ENCODE measurements at places on chromosomes 12 and 14. TPM values are rescaled to one million over a fixed set of nuclear protein-coding genes. Genes with fewer than 3 reads are reported as not detected.

- no peaks in the 10 kb centered on the region for H3K27me3 ChIP-seq
- no peak overlapping the region for H3K4me3 ChIP-seq
- H3K4me1 ChIP-seq: no peaks in the 10 kb centered on the region
Observed at GRCh38 chr12:123034022-123034541, 53.6 kb downstream of the ARL6IP4 start.

The CAPZA3 gene
- 0.28 TPM for total RNA-seq

GRCh38 chr12:107241411-107241810 is 148.1 kb upstream of the CRY1 start:
- H3K4me3 ChIP-seq: no peak overlapping the region
- H3K27ac ChIP-seq: no peak overlapping the region
- H3K27me3 ChIP-seq: peaks cover 11% of the 10 kb centered on the region
- no peak for DNase-seq
- no peaks in the 10 kb centered on the region for H3K36me3 ChIP-seq
- no peaks in the 10 kb centered on the region for H3K4me1 ChIP-seq

DNA sequence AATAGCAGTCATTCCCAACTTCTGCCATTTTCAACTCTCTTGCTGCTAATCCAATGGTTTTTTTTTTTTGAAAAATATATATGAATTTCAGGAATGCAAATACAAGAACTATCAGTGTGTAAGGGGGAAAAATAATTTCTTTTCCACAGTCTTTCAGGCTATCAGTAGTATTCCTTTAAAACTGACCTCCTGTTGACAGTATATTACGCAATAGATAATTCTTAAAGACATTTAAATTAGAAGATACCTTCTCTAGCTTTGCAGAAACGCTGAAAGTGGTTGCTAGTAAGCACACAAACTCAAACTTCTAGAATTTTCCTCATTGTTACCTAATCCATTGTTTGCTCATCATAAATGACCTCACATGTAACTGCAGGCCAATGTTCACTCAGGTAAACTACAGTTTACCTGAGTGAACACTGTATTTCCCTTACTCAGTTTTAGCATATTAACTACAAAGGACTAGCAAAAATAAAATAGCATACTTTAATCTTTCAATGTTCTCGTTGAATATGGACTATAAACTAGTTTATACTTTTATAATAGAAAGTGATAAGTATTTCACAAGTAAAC is at the start of gene C12orf50:
Gene C12orf50 (minus strand): TSS at position 309 of the 573 bp plus-strand sequence. CDS start 2,439 bp downstream, outside the sequence.
- H3K4me1 ChIP-seq: no peaks in the 10 kb centered on the region
- peaks cover 5% of the 10 kb centered on the region for H3K36me3 ChIP-seq
- H3K27ac ChIP-seq: no peak within 1 kb of the TSS

The CD27 gene
- total RNA-seq: not detected

The COX8C gene
- total RNA-seq: not detected

- H3K27me3 ChIP-seq: no peaks in the 10 kb centered on the region
- H3K36me3 ChIP-seq: no peaks in the 10 kb centered on the region
- H3K4me3 ChIP-seq: peak overlapping the region; percentile 47
- H3K27ac ChIP-seq: peak overlapping the region; percentile 94
Observed at GRCh38 chr14:52355526-52355925, 41.4 kb downstream of the PTGER2 start.

The SPATA7 gene
- total RNA-seq: 3.7 TPM

- no peaks in the 10 kb centered on the region for H3K4me1 ChIP-seq
- no peak overlapping the region for H3K27ac ChIP-seq
- H3K27me3 ChIP-seq: no peaks in the 10 kb centered on the region
- DNase-seq: peak; percentile 21
- H3K4me3 ChIP-seq: no peak overlapping the region
Observed at GRCh38 chr12:109910969-109911348, 10.9 kb downstream of the TCHP start.

GRCh38 chr14:82412545-82412944 is 878.9 kb upstream of the SEL1L start:
- H3K4me3 ChIP-seq: no peak overlapping the region
- H3K27ac ChIP-seq: no peak overlapping the region
- H3K4me1 ChIP-seq: no peaks in the 10 kb centered on the region
- H3K27me3 ChIP-seq: no peaks in the 10 kb centered on the region
- no peaks in the 10 kb centered on the region for H3K36me3 ChIP-seq

The ARMH4 gene
- total RNA-seq: not detected

DNA sequence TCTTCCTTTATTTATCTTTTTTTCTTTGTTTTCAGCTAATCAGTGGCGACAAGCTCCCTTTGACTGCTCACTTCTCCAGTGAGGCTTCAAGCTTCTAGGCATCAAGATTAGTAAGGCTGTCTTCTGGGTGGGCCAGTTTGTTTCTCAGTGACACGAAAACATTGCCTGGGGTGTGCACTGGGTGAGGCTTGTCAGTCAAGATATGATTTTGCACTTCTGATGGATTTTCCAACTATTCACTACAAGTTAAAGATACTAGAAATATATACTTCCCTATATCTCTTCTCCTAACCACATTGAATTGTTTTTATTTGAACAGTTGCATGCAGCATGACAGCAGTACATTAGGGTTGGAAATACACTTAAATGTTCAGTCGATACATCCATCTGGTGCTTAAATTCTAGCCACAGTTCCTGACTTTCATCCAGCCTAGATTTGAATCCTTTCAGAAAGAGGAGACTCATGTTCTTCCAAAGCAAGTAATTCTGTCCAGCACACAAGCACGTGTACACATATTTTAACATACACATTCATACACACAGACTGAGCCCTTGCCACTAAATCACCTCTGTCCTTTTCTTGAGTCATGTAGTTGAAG is 275.6 kb upstream of the NOVA1 start:
- H3K27ac ChIP-seq: no peak overlapping the region
- H3K36me3 ChIP-seq: no peaks in the 10 kb centered on the region
- no peak overlapping the region for H3K4me3 ChIP-seq

DNA sequence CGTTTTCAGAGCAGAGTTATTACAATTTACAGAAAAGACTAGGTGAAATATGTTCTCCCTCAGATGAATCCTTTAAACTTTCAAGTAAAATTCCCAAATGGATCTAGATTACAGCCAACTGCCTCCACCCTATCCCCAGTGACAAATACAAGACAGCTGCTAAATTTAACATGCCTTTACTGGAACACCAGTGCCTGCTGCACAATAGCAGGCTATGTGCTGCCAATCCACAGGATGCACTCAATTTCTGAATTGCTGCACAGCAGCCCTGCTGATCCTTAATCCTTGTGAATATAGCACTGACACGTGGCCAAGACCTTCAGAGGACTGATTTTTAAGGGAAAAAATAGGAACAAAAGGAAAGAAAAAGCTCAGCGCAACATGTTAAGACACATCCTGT is 128.9 kb downstream of the CCER1 start:
- H3K36me3 ChIP-seq: no peaks in the 10 kb centered on the region
- H3K4me1 ChIP-seq: no peaks in the 10 kb centered on the region
- no peaks in the 10 kb centered on the region for H3K27me3 ChIP-seq
- no peak overlapping the region for H3K4me3 ChIP-seq

DNA sequence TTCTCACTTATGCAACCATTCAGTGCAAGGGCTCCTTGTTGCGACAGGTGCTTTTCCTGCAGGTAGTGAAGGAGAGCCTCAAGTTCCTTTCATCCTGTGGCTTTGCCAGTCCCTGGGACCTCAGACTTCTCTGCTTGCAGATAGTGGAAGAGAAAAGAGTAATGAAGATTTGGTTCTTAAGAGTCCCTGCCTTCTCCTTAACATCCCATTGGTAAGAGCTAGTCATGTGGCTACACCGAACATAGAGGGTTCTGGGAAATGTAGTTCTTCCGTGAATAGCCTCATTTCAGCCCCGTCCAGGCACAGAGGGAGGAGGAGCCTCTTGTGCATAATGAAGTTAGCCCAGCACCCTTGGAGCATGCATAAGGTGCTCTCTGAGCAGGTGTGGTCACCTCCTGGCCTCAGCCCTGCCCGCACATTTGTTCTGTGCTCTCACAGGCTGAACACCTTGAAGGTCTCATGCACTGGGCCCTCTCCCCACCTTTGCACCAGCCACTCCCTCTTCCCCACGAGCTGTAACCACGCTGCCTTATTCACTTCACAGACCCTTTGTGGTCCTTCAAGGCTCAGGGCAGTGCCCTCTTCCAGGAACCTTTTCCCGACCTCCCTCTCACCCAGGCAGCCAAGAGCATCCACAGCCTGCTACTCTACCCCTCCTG is 134.0 kb downstream of the BCL11B start:
- no peak overlapping the region for H3K4me3 ChIP-seq
- H3K27me3 ChIP-seq: peaks cover 15% of the 10 kb centered on the region

The ZNF384 gene
- total RNA-seq: 62.8 TPM

The PAPOLA gene
- 194 TPM for total RNA-seq

The DPPA3 gene
- not detected for total RNA-seq

GRCh38 chr14:38145142-38145541 is 62.6 kb upstream of the SSTR1 start:
- H3K27me3 ChIP-seq: no peaks in the 10 kb centered on the region
- H3K4me1 ChIP-seq: peaks cover 25% of the 10 kb centered on the region
- H3K27ac ChIP-seq: no peak overlapping the region
- no peak overlapping the region for H3K4me3 ChIP-seq
- H3K36me3 ChIP-seq: no peaks in the 10 kb centered on the region

GRCh38 chr12:93146263-93146939 is 217.3 kb upstream of the EEA1 start:
- H3K4me1 ChIP-seq: peaks cover 8% of the 10 kb centered on the region
- no peak overlapping the region for H3K27ac ChIP-seq
- H3K36me3 ChIP-seq: no peaks in the 10 kb centered on the region
- no peak overlapping the region for H3K4me3 ChIP-seq
- H3K27me3 ChIP-seq: no peaks in the 10 kb centered on the region

DNA sequence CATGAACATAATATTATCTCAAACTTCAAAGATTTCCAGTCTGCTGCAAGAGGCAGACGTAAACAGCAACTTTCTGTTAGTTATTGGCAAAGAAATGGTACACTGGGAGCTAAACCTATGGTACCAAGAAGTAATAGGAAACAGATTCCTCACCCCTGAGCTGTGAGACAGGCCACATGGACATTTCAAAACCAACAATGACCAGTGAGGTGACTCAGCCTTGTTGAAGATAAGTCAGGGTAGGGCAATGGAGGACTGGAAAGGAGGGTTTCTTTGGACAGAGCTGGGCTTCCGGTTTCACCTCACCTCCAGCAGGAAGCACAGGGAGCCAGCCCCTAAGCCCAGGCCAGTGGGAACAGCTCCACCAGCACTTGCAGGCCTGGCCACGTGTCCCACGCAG is 1320.5 kb downstream of the AACS start:
- H3K36me3 ChIP-seq: no peaks in the 10 kb centered on the region
- no peak overlapping the region for H3K4me3 ChIP-seq
- H3K27ac ChIP-seq: no peak overlapping the region
- peak; percentile 46 for DNase-seq

DNA sequence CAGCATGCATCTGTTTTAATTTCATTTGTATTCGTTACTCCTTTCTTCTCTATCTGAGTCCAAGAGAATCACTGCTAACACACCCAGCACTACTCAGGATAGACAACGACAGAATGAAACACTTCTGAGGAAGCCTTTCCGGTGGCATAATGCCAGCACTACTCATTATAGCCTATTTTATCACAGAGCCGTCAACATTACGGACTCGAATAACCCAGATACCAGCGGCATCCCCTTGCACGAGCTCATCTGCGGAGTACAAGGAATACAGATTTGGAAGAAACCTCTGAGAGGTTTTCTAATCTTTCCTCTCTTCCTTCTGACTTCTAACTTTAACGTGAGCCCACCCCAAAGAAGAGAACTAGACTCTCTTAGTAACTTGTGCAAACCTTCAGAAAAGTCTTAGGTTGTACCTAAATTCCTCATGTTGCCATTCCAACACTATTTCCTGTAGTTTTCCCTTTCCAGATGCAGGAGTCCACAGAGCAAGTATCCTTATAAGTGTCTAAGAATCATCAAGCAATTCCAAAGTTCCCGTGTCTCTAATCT is 248.1 kb downstream of the APAF1 start:
- no peak overlapping the region for H3K27ac ChIP-seq
- DNase-seq: no peak
- no peaks in the 10 kb centered on the region for H3K4me1 ChIP-seq
- H3K4me3 ChIP-seq: no peak overlapping the region
- no peaks in the 10 kb centered on the region for H3K36me3 ChIP-seq
- no peaks in the 10 kb centered on the region for H3K27me3 ChIP-seq

DNA sequence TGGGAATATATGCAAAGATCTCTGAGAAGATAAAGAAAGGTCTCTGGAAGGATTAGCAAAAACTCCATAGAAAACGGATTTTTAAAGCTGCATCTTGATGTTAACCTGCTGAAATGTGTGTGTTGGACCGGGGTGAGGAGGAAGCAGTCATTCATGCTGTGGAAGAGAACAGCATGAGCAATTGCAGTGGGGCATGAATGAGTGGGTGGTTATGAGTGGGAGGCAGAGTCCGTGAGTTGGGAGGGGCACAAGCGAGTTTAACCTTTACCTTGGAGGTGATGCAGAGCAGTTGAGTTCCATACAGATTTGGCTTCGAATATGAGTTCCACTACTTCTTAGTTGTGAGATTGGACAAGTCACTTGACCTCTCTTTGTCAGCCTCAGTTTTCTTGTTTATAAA is 29.4 kb upstream of the GALNT8 start:
- H3K36me3 ChIP-seq: peaks cover 15% of the 10 kb centered on the region
- no peak for DNase-seq
- H3K27ac ChIP-seq: no peak overlapping the region

The RHOJ gene
- total RNA-seq: not detected

GRCh38 chr14:63545431-63545830 is 2.3 kb upstream of the PPP2R5E start:
- H3K36me3 ChIP-seq: peaks cover 4% of the 10 kb centered on the region
- H3K27ac ChIP-seq: no peak overlapping the region
- H3K4me3 ChIP-seq: no peak overlapping the region
- DNase-seq: no peak
- H3K4me1 ChIP-seq: peaks cover 18% of the 10 kb centered on the region

The TESPA1 gene
- not detected for total RNA-seq

The TRPV4 gene
- 0.09 TPM for total RNA-seq

GRCh38 chr12:28190321-28191050 is at the start of gene CCDC91:
CCDC91 (plus strand) TSS chr12:28190456; CDS start chr12:28257216, 66,760 bp downstream.
- peak within 1 kb of the TSS; percentile 98 for H3K27ac ChIP-seq
- H3K4me1 ChIP-seq: peaks cover 15% of the 10 kb centered on the region
- peak; percentile 84 for DNase-seq
- no peaks in the 10 kb centered on the region for H3K27me3 ChIP-seq
- H3K36me3 ChIP-seq: no peaks in the 10 kb centered on the region
- peak within 1 kb of the TSS; percentile 94 for H3K4me3 ChIP-seq
